Activated T-helper 9 cell treated with anti-CD3 and anti-CD28 coated beads, Interleukin-2, amount 50 U/mL, for 16 hours (primary cell): ENCODE measurements at places on chromosomes 6 and 20.
A peak's percentile ranks its signal among the peaks of the same experiment; 100 is the strongest.

- DNase-seq, result no peak
These were observed 69.4 kb downstream of the CPNE5 start for GRCh38 chr6:36769676-36770499.

GRCh38 chr6:39281312-39281980, 32.8 kb downstream of the KCNK17 start:
- DNase-seq, result no peak

- DNase-seq, result no peak
These were observed 18.1 kb downstream of the CST9L start for GRCh38 chr20:23550227-23550626.

GRCh38 chr6:158496700-158497099, 63.2 kb upstream of the TMEM181 start:
- DNase-seq, result no peak

GRCh38 chr20:533526-533925, 10.1 kb downstream of the CSNK2A1 start:
- no peak for DNase-seq

DNA sequence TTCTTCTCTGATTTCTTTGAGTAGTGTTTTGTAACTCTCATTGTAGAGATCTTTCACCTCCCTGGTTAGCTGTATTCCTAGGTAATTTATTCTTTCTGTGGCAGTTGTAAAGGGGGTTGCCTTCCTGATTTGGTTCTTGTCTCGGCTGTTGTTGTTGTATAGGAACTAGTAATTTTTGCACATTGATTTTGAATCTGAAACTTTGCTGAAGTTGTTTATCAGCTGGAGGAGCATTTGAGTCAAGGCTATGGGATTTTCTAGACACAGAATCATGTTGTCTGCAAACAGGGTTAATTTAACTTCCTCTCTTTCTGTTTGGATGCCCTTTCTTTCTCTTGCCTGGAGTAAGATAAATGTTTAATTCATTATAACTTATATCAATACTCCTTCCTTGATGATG, 86.4 kb downstream of the OLIG3 start:
- no peak for DNase-seq

DNA sequence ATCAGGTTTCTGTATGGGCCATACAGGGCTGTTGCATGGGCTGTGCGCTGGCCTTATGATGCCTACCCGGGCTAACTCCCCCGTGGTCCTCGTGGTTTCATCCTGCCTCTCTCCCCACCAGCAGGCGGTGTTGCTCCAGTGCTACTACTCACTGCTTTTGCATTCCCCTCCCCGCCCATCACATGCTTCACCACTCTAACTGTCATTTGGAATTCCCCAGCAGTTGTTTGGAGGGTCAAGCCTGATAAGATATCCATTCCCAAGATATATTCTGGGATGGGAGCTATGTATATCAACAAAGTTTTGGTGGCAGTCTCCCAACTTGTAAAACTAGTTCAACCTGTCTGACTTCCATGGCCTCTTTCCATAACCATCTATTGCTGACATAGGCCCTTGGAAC, 233.2 kb upstream of the SOX4 start:
- DNase-seq, result no peak

DNA sequence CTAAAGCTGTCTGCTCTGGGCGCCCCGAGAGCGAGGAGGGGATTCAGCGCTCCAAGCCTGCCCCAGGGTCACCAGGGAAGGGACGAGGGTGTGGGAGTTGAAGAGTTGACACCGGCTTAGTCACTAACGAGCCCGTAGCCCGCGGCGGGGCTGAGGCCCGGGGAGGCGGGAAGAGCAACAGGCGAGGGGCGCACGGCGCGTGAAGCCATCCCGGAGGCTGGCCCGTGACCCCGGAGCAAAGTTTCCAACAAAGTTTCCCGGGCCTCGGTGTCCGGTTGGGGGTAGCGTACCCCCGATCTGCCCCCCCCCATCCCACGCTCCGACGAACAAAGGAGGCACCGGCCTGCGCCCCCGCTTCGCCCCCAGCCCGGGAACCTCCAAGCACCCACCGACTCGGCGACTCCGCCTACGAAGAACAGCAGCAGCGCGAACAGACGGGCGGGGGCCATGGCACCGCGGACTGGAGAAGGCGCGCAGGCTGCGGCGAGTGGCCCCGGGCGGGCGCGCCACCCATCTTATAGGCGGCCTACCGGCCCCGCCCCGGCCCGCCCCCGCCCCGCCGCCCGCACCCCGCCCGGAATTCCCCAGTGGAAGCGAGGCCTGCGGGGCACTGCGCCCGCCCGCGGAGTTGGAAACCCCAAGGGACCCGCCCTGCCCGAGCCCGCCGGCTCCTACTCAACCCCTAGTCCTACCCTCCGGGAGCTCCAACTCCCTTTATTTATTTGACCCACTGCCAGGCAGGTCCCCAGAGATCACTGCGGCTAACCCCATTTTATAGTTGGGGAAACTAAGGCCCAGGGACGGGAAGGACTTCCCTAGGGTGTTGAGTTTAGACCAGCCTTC, at the start of gene SDC4:
TSS of gene SDC4 (minus strand) at position 489 of the 843 bp plus-strand sequence. CDS start at position 449, 40 bp downstream.
- DNase-seq, result peak; percentile 65

- DNase-seq, result no peak
These were observed 6.5 kb upstream of the KIAA1586 start for GRCh38 chr6:57040011-57040410.

- DNase-seq, result no peak
These were observed 101.4 kb downstream of the BACH2 start for GRCh38 chr6:90195094-90195829.

DNA sequence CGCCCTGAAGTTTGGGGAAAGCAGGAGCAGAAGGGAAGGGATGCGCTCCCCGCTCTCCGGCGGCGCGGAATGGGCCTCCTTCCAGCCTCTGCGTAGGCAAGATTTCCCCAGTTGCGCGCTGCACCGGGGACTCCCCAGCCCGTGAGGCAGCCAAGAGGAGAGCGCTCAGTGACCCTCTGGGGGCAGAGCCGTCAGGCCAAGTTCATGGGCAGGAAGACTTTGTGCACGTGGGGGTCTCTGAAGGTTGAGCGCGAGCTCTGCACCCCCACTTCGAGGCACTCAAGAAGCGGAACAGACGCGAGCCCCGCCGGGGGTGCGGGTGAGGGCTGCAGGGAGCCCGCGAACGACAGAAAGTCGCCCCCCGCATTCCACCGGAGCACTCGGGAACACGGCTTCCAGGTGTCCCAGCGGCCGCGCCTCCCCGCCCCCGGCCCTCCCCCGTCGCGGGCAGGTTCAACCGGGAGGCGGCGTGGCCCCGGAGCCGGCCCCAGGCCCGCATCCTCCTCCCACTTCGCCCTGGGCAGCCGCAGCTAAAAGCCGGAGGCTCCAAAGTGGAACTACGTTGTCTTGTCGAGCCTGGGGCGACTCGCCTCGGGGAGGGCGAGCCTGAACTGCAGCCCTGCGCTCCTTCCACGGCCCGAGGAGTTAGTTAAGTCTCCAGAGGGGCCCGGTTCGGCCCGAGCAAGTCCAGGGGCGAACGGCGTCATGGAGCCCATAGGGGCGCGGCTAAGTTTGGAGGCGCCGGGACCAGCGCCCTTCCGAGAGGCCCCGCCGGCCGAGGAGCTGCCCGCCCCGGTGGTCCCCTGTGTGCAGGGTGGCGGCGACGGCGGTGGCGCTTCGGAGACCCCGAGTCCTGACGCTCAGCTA, at the start of gene PPP1R3G:
TSS of gene PPP1R3G (plus strand) at position 561 of the 867 bp plus-strand sequence. CDS start at position 706, 145 bp downstream.
- DNase-seq, result no peak

DNA sequence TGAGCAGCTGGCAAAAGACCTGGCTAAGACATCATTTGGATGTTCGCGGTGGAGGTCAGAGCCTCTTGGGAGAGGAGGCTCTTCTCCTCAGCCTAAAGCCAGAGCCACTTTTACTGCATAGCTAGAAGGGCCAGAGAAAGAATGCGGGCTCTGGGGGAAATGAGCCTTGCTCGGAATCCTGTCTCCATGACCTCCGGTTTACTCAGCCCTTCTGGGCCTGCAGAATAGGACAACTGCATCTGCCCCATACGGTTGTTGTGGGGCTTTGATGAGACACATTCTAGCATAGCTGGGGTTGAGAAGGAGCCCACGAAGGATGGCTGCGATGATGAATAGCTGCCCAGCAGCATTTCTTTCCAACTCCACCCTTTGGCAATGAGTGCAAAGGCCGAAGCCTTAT, 115.0 kb upstream of the SLC22A23 start:
- no peak for DNase-seq

DNA sequence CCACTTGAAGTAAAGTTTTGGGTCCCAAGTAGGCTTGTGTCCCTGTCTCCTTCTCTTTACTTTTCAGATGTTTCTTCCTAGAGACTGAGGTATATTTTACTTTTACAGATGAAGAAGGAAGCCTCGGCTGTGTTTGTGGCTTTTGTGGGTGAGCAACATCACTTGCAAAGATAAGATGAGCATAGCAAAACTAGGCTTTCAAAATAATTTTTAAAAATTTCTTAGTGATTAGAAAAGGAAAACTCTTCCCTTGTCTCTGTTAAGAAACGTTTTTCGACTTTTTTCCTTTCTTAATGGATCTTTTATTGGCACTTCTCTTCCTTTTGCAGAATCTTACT, 7.6 kb downstream of the PTPN1 start:
- DNase-seq, result no peak

- no peak for DNase-seq
These were observed 242.0 kb downstream of the ARID1B start for GRCh38 chr6:157019115-157019641.

- no peak for DNase-seq
These were observed 87.9 kb downstream of the CD40 start for GRCh38 chr20:46206025-46206424.

DNA sequence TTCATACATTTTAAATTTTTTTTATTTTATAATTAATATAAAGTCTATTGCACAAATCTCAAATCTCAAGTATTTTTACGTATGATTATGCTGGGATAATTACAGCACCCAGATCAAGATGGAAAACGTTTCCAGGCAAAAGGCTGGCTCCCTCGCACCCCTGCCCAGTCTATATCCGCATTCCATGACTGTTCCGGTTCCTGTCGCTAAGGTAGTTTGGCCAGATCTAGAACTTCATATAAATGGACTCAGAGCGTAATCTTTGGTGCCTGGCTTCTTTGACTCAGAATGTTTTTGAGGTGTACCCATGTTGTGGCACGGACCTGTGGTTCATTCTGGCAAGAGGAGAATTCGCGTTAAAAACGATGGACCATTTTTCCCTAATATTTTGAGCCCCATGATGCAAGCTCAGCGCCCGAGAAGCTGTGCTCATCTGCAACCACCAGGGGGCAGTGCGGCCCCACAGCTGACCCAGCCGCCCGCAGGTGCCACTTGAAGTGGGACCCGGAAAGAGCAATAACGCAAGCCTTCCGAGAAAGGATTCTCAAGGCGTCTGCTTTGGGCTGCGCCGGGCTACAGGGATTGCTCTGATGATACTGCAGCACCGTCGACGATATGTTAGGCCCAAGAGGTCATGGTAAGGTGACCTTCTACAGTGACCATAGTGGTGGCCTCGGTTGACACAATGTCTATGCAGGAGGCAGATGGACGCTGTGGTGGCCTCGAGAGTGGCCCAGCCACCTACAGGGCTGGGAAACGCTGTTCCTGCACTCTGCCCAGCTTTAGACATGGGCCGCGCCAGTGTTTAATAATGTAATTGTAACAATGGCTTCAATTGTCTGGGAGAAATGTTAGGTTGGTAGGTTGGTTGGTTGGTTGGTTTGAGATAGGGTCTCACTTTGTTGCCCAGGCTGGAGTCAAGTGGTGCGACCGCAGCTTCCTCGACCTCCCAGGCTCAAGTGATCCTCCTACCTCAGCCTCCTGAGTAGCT, 160.1 kb downstream of the ZMYND8 start:
- peak; percentile 47 for DNase-seq

GRCh38 chr6:18160911-18161310, 5.7 kb downstream of the KDM1B start:
- no peak for DNase-seq
